ENCODE measurements at places on chromosomes 6 and 20.

DNA sequence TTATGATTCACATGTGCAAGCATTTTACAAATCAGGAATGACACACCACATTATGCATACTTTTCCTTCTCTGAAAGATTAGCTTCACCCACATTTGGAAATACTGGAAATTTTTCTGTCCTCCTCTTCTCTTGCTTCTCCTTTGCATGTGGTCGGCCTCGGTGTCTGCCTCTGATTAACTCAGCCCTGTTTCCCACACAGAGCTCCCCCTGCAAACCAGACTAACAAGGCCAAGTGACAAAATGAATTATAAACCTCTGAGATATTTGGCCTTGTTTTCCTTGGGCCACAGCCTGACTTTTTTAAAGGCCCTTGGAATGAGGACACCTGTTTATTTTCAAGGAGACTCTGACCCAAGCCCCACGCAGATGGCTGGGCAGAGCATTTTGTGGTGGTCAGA is 9.0 kb upstream of the CCN6 start:
- DNase-seq: no peak

DNA sequence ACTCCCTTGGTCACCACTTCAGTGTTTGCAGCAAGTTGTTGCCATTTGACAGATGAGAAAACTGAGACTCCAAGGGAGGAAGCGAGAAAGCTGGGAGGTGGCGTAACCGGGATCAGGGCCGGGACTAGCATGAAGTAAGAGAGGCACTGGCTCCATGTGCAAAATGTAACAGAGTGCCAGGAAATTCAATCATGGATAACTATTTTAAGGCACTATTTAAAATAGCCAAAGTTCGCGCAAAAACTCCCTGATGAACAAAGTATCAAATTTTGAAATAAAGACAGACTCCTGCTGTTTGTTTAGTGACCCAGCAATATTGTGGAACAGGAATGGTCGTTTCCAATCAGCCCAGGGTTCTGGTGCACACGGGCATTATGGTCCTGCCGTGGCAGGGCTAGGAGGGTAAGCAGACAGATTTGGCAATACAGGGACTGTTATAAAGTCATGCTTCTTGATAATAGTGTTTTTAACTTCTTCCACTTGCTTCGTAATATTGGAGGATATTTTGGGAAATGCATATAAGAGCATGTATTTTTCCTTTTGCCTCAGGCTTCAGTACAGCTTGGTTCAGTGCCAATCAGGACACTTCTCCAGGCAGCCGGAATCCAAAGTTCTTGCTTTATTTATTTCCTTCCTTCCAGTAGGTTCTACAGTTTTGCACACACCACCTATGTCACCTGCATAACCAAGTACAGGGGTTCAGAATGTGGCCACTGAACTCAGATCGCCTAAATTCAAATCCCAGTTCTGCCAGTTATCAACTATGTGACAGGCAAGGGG is 141.6 kb downstream of the EYA2 start:
- no peak for DNase-seq

DNA sequence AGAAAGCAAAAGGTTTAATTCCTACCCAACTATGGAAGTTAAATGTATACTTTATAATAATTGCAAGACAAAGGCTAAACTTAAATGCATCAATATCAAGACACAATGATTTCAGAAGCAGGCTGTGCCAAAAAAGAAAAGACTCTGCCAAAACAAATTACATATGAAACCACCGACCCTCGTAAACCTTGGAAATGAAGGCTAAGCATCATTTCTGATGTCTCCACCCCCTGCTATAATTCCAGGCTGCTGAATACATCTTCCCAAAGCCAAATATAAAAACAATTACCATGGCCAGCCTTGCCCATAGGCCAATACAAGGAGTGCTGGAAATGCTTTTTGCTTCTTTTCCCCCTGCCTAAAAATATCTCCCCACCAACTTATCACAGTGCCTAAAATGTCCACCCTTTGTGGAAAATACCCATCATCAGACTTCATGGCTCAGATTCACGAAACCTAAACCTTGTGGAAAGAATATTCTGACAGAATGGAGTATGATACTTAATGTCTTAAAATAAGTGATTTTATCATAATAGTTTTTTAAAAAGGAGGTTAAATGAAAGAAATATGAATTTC is 37.4 kb downstream of the RCAN2 start:
- no peak for DNase-seq

GRCh38 chr20:13995841-13996240 is 525 bp downstream of the MACROD2 start:
- no peak for DNase-seq

DNA sequence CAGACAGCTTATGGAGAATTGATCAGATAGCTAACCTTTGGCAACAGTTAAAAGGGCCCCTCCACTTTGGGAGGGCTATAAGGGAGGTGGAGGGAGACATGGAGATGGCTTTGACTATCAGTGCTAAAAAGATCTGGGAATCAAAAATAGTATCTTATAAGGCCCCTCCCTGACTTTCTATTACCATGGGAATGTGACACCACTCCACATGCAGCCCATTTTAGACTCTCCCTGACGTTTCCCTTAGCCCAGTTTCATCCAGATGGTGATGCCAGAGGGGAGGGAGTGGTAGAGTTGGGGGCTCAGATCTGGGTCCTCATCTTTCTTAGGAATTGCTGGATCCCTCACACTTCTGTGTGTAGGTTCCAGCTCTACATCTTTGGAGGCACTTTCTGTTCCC is 200.0 kb upstream of the DTNBP1 start:
- DNase-seq: no peak

GRCh38 chr6:129364037-129364436 is 345.9 kb downstream of the ARHGAP18 start:
- DNase-seq: no peak
